ENCODE measurements at places on chromosomes 12 and 14.

- DNase-seq = no peak
These were observed 1.8 kb downstream of the APPL2 start for GRCh38 chr12:105234197-105234596.

DNA sequence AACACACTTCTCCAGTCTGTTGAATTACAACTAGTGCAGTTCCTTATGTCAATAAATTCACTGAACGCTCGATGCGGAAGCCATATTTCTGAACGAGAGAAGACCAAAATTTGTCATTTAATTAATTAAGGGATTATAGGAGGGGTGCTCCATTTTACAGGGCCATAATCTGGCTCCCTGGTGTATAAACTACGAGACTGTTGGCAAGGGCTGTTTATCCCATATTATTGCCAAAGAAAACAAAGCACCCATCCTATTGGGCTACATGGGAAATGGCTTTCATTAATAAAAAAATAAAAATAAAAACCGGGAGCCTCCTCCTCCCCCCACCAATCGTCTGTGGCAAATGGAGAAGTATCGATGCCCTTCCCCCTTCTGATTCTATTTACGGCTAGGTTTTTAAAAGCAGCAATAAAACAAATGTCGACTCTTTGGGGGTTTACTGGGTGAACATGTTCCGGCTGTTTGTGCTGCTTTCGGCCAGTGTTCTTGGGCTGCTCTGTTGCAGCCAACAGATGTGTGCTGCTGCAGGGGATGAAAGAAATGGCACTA lies 24.8 kb downstream of the ATF7 start:
- no peak for DNase-seq

- DNase-seq = no peak
These were observed 1466.1 kb upstream of the SEL1L start for GRCh38 chr14:82999802-83000201.

- DNase-seq = no peak
These were observed at the start of gene DIO3 for GRCh38 chr14:101561145-101561896. Gene DIO3 (plus strand): TSS chr14:101561495.

GRCh38 chr12:49797449-49797776 lies 30.8 kb downstream of the NCKAP5L start:
- DNase-seq = no peak

DNA sequence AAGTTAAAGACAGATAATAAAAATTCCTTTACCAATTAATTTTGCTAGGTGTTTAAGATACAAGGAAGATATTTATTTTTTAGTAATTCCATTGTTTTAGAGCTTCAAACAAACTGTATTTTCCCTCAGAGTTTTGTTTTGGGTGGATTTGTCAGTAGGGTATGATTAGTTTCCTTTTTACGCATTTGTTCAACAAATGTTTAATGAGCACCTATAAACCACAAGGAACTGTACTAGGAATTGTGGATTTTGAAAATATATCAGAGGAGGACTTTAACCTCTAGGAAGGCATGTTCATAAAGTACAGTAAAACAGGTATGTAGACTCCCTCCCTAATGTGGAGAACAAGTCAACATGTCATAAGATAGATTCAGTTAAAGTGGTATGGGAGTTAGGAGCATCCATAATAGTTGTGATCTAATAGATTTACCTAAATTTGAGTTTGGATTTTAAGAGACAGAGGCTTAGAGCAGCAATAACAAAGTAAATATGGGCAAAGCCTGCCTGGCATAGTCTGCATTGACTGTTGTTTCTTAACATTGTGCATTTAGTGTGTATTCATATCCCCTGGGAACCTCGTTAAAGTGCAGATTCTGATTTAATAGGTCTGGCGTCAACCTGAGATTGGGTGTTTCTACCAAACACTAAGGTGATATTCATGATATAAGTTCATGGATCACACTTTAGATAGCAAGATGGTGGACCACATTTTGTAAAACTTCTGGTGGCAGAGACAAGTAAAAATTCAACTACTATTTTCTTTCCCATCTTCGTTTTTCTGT lies 232.0 kb downstream of the ERC1 start:
- no peak for DNase-seq

DNA sequence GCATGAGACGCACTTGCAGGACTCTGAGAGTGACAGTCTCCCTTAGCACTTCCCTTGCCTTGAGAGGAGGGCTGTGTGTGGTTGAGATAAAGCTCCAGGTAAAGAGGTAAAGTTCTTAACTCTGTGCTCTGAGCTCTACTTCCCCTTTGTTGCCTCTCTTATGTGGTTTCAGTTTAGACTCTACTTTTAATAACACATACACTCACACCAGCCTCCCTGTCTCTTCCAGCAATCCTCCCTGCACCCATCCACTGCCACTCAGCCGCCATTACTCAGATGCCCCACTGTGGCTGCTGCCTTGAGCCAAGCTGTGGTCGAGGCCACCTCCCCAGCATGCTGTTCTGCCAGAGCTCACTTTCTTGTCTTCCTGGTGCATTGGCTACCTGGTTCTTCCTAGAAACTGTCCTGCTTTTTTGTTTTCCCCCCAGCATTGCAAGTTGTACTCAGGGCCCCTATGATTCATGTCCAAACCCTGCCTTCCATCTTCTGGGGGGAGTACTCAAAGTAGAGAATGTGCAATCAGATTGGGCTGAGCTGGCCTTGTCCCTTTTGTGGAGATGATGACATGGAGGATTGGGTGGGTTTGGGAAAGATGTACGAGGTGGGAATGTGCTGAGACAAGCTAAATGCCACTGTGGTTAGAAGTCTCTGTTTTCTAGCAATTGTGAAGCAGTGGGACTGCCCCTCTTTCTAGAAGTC lies 115.5 kb upstream of the PARP11 start:
- DNase-seq = no peak

DNA sequence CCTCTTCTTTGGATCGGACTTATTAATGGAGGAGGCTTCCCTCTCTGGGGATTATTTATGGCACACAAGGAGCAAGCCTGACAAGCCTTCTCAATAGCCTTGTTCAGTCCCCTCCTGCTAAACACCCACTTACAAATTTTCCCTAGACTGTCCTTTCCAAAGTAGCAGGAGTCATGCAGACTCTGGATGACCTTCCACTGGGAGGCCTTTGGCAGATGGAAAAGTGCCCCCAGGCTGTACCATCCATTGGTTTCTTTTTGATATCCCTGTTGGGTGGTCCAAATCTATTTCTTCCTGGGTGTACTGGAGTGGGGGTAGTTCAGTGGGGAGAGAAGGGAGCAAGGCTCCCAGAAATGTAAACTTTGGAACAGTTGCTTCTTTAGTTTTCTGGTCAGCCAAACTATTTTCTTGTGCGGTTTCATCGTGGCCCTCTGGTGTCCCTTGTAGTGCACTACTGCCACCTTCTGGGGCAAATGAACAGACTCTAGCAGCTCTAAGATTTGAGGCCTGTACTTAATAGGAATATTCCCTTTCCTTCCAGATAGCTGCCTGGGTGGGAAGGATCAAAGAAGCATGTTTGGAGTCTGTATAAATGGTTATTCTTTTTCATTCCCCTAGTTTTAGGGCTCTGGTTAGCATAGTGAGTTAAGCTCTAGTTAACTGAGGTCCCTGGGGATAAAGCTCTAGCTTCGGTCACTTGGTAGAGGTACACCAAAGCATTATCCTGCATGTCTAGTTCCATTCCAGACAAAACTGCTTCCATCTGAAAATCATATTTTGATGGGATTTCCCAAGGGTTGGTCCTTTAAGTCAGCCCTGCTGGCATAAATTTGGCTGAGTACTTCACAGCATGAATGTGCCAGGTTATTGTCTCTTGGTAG lies 409.5 kb downstream of the SLC6A15 start:
- no peak for DNase-seq

DNA sequence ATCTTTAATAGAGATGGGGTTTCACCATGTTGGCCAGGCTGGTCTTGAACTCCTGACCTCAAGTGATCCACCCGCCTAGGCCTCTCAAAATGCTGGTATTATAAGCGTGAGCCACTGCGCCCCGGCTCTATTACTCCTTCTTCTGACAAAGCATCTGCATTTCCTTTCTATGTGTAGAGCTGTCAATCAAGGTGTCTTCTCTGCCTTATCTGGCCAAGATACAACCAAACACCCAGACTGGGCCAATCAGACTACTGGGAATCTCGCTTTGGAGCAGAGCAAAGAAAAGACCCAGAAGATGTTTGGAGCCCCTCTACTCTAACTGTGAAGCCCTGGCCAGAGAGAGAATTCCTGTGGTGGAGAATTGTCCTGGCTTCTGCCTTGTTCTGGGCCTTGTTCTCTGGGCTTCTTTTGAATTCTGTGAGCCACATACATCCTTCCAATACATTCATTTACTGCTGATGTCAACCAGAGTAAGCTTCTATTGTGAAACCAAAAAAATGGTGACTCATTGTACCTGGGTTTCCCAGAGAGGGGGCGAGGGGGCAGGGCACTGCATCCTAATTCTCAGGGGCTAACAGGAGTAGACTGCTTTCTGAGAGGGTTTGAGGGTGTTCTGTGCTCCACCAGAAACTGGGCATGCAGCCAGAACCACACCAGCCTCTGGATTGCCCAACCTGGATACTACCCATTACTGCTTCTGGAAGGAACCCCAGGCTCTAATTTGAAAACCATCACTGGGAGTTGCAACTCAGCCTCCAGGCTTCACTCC lies 18.8 kb upstream of the FLVCR2 start:
- peak; percentile 30 for DNase-seq

DNA sequence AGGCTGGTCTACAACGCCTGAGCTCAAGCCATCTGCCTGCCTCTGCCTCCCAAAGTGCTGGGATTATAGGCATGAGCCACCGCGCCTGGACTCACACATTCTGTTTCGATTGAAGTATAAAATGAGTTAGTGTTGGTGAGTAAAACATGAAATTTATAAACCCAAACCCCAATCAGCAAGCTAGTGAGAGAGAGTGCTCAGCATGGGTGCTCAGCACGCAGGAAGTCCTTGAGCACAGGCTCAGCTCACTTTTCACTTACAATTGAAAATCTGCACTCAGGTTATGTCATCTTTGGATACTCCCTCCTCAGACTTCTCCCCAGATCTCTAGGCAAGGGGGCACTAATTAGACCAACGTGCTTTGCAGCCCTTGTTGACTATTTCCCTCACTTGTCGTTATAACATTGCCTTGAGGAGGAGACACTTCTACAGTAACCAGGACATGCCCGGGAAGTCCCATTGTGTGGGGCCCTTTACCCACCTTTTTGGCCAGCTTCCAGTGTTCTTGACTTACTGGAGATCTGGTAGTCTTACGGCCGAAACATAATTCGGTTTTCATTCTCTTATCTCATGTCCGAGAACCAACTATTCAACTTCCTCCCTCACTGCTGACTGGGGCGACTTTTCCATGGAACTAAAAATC lies 68.5 kb upstream of the AMN1 start:
- DNase-seq = peak; percentile 23

DNA sequence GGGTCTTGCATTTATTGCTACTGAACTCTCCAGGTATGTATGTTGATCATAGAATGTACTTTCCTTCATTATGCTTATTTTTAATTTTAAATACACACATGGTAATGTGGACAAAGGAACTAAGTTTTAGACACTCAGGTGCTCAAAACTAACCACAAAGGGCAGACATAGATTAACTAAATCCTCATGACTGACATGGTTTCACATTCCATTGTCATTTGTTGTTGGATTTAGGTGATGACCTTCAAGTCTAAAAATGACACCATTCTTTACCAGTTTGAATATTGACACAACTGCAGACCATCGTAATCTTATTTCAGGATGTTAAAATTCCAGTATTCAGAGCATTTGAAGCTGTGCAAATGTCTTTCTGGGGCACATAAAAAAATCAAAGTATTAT lies 128.4 kb downstream of the BBS10 start:
- DNase-seq = no peak

- DNase-seq = no peak
These were observed 252.6 kb upstream of the PRKD1 start for GRCh38 chr14:30180219-30180618.

GRCh38 chr12:120077260-120077659 lies 39.3 kb downstream of the RAB35 start:
- DNase-seq = no peak

GRCh38 chr12:79140711-79141110 lies 276.1 kb downstream of the SYT1 start:
- DNase-seq = no peak

DNA sequence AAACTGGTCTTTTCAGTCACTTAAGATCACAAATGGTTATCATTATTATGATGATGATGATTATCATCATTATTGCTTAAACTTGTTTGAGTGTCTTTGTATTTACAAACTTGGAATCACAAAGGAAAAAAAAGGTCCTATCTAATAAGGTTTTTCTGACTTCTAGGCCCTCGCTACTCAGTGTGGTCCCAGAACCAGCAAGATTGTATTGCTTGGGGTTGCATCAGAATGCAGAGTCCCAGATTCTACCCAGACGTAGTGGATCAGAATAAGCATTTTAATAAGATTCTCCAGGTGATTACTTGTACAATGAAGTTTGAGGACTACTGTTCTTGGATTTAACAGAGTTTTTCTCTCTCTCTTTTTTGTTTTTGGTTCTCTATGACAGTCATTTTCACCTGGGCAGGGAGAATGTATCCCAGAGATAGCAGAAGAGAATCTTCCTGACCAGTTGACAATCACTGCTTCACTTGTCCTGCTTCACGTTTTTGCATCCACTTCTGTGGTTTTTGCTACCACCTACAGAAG lies 29.3 kb upstream of the PPP1R12A start:
- DNase-seq = no peak

GRCh38 chr12:39887856-39888255 lies 218.0 kb downstream of the SLC2A13 start:
- no peak for DNase-seq

GRCh38 chr14:53378142-53378541 lies 225.0 kb upstream of the DDHD1 start:
- DNase-seq = no peak

DNA sequence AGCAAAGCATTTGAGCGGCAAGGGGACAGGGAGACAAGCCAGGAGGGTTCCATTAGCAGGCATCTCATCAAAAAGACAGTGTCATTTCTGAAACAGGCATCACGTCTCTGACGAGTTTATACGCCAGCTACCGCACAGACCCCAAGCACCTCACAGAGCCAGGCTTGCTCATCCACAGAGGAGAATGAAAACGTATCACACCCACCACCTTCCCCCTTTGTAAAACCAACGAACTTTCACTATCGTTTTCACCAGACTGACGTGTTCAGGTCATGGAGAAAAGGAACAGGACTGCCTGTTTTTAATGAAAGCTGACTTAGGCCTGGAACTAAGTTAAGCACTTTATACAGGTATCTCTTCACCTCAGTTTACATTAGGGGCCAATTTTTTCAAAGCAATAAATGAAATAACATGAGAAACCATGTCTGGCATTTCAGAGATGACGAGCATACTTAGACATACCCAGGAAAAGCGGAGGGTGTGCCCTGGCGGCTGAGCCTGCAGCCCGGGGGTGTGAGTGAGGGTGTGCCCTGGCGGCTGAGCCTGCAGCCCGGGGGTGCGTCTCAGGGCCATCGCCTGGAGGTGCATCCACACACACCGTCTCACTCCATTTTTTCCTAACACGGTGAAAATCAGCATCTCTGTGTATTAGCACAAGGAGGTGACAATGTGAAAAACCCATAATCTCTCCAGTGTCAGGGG lies 41.9 kb downstream of the STX2 start:
- no peak for DNase-seq

- DNase-seq = no peak
These were observed 39.4 kb downstream of the NCOR2 start for GRCh38 chr12:124527861-124528561.

GRCh38 chr12:89353823-89354611 lies 1.7 kb upstream of the DUSP6 start:
- peak; percentile 56 for DNase-seq

Measured in activated CD8-positive, alpha-beta memory T cell treated with anti-CD3 and anti-CD28 coated beads, Interleukin-2, amount 50 U/mL, for 4 hours (primary cell).